ENCODE measurements at places on chromosomes 5 and 9.

DNA sequence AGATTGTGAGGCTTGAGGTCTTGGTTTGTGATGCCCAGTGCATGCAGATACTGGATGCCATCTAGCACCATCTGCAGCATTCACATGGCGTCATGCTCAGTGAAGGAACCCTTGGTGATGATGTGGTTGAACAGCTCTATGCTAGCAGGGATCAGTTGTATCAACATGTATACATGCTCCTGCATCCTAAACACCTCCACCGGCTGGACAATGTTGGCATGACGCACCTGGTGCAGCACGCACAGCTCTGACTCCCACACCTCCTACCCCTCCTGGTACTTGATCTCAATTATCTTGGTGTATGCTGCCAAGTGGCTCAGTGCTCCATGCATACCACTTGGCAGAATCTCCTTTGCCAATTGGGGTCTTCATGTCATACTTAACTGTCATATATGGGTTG, 49.1 kb downstream of the MTREX start:
- no peak for DNase-seq

DNA sequence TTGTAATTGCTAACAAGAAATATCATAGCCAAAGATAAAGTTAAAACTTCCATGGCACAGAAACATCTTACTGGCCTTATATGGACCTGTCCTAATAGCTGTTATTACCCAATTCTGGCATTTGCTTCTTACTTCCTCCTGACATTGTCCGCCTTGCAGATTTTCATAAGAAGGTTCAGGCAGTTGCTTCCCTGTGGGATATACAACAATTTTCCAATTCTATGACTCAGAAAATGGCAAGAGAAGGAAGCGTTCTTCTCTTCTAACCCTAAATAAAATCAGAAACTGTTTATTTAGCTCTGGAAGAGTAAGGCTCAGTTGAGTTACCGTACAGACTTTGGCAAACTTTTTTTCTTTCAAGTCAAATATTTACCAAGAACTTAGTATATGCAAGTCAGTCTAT, 1.7 kb downstream of the PRKAA1 start:
- no peak for DNase-seq

DNA sequence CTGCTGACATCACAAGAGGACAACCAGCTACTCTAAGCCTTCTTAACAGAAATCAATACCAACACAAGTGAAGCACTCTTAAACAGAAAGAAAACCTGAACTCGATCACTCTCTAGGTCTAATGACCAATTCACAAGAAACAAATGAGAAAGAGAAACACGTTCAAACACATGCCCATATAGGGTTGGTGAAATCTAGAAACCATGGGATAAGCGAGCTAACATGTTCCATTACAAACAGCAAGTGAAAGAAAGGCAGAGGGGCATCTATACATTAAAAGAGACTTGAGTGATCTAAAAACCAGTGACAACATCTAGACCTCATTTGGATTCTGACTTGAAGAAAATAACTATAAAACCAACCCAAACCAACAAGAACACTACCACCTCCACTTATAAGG, 74.9 kb upstream of the RETREG1 start:
- no peak for DNase-seq

- DNase-seq: no peak
Measured at GRCh38 chr5:132455614-132456115, 34.9 kb downstream of the IRF1 start.

DNA sequence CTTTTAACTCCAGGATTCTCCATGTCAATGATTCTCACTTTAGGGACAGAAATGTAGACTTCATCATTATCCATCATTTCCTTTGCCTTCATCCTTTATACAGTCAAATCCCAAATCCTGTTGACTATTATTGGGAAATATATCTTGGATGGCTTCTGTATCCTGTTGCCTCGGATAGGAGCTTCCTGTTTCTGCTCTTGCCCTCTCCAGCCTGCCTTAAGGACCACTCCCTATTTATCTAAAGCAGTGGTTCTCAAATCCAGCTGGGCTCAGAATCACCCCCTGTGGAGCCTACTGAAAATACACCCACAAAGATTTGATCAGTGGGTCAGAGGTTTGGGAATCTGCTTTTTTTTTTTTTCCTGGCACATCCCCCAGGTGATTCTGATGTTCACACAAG, 8.5 kb downstream of the AFAP1L1 start:
- no peak for DNase-seq

- no peak for DNase-seq
Measured at GRCh38 chr5:93431250-93431649, 149.8 kb downstream of the NR2F1-AS1 start.
